ENCODE measurements at places on chromosomes 2 and 18.

- DNase-seq = no peak
Measured at GRCh38 chr2:231696004-231696367, 12.3 kb upstream of the PTMA start.

DNA sequence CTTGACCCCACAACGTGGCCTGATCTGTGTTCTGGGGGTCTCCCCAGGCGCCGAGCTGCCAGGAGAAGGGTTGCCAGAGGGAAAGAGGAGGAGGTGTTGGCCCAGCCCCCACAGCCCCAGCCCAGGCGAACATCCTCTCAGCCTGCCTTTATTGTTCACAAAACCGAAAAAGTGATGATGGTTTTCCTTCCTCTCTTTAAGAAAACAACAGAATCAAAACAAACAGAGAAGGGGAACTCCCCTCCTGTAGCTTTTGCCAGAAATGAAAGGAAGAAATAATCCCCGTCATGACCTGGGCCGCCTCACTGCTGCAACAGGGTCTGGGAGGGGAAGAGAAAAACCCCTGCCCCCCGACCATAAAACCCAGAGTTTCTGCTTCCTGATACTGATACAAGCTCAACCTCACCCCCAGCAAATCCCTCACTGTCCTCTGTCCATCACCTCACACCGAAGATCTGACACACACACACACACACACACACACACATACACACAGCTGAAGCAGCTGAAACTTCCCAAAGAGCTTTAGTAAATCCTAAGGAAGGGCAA lies 52.0 kb downstream of the ZFP36L2 start:
- DNase-seq = peak; percentile 87

GRCh38 chr2:111139637-111140317 lies 19.1 kb downstream of the BCL2L11 start:
- no peak for DNase-seq

DNA sequence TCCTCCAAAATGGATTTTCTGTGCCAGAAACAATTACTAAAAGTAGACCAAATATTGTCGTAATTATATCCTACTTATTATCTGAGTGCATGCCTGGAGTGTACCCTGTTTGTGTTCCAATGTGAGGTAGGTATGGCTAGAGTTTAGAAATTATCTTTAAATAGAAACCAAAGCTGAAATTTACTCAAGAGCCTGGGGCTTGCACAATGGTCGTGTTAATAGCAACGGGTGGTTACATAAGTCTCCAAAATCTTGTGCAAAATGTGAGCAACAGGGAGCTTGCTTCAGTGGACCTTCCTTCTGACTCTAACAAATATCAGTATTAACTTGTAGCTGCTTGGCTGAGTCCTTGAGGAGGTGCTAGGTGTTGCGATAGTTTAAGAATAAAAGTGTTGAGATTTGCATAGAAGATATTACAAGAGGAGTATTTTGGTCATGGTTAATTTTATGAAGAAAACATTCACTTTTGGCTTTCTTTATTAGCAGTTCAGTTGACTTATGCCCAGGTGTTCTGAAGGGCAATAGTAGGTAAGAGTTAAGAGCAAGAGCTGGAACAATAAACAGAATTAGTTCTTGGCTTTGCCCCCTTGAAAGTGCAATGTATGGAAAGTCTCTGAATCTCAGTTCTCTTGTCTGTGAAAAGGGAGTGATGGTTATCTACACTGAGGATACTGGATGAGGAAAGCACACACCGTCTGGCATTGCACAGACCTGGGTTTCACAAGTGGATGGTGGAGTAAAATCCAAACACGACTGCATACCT lies 4.6 kb downstream of the CXCR4 start:
- no peak for DNase-seq

DNA sequence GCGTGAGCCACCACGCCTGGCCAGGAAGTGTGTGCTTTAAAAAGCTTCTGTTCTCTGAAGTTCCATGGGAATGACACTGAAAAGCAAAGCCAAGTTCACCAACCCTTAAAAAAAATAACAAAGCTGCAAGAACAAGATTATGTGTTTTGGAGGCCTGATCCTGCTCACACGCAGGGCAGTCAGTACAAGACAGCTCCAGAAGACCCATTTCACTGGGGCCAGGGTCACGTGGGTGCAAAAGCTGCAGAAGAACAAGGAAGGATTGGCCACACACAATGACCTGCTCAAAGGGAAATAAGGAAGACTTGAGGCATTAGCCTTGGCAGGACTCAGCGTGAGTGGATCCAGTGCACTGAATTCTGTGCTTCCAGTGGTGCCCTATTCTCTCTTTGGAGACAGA lies 187.9 kb downstream of the NCK2 start:
- DNase-seq = no peak

GRCh38 chr2:9673914-9674481 lies 43.2 kb upstream of the YWHAQ start:
- DNase-seq = no peak

DNA sequence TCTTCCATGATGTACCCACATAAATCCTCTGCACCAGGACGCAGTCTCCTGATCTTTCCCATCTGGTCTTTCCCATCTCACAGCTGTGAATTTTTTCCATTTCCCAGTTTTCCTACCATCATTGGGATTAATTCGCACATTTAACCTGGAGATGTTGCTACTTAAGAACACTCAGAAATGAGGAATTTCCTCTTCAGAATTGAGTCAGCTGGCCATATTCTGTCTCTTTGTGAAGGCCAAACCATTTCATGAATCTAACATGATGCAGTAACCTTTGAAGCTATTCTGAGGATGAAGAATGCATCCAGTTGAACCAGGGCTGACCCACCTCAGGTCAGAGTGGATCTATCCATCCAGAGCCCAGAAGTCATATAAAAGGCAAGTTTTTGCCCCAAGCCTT lies 326.8 kb downstream of the SETBP1 start:
- DNase-seq = no peak

GRCh38 chr2:136206613-136207012 lies 88.7 kb upstream of the CXCR4 start:
- peak; percentile 48 for DNase-seq

DNA sequence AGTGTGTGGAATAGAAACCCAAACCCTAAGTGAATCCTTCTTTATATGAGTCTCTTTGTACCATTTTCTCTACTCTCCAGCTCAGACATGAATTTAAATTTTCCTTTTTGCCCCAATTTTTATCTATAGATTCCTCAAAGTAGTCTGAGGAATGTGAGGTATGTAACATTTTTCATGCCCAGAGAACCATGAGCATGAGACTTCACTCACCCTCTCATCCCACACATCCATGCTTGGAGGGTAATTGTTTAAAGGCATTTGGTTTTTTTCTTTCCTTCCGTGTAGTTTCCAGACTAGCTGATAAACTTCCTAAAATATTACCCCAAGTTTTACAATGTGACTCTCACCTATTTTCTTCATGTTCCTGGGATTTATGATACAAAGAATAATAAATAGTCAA lies 2056.8 kb upstream of the CELF4 start:
- no peak for DNase-seq

GRCh38 chr2:134128746-134129145 lies 125.1 kb upstream of the MGAT5 start:
- no peak for DNase-seq

- no peak for DNase-seq
Measured at GRCh38 chr2:140498360-140498759, 1632.5 kb downstream of the LRP1B start.

- DNase-seq = peak; percentile 65
Measured at GRCh38 chr2:151976945-151977353, 121.9 kb downstream of the CACNB4 start.

DNA sequence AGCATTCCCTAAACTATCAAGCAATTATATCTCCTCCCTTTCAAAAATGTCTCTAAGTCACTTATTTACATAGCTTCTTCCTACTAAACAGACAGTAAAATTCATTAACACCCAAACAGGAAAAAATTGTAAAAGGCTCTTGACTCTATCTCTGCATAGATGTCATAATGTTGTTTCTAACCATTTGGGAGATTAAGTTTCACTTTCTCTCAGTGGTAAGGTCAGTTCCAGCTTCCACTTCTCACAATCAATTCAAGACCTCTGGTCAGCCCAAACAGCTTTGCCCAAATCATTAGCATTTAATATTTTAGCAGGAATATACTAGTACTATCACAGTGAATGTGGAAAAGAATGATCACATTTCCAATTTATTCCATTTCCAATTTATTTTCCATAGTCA lies 374.3 kb upstream of the MC4R start:
- no peak for DNase-seq

DNA sequence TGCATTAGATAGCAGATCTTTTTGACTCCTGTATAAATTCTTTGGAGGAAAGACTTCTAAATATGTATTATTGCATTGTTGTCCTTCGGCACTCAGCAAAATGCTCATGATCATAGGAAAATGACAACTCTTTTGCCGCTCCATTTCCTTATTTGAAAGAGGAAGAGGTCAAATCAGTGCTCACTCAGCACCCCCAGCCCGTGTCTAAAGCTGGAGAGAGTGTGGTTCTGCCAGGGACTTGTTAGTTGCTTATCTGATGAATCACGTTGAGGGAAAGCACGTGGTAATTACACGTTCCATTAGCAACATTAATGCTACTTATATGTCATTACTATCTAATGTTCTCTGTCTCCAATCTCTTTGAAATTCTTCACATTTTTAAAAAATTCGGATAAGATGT lies 46.0 kb upstream of the MBP start:
- no peak for DNase-seq

DNA sequence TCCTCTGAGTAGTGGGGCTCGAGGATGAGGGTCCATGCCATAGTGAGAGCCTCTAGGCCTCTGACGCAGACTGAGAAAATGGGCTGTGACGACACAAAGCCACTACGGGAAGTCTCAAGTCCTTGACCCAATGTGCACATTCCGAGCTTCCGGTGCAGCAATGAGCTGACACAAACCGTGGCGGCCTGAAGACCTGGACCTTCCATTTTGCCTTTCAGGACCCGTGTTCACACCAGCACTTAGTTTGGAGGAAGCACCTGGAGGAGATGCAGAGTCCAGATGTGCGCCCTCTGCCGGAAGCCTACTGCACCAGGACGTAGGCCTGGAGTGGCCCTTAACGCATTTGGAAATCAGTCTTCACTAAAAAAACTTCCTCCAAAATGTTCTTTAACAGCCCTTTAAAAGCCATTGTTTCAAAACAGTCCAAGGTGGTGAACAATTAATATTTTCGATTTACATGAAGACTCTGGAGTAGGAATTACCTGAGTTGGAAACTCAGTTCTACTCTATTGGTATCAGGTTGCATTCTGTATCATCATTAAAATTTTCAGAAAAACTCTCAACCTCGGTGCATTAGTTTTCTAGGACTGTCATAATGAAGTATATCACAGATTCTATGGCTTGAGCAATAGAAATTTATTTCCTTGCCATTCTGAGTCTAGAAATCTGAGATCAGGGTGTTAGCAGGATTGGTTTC lies 33.9 kb downstream of the BMP10 start:
- peak; percentile 58 for DNase-seq

DNA sequence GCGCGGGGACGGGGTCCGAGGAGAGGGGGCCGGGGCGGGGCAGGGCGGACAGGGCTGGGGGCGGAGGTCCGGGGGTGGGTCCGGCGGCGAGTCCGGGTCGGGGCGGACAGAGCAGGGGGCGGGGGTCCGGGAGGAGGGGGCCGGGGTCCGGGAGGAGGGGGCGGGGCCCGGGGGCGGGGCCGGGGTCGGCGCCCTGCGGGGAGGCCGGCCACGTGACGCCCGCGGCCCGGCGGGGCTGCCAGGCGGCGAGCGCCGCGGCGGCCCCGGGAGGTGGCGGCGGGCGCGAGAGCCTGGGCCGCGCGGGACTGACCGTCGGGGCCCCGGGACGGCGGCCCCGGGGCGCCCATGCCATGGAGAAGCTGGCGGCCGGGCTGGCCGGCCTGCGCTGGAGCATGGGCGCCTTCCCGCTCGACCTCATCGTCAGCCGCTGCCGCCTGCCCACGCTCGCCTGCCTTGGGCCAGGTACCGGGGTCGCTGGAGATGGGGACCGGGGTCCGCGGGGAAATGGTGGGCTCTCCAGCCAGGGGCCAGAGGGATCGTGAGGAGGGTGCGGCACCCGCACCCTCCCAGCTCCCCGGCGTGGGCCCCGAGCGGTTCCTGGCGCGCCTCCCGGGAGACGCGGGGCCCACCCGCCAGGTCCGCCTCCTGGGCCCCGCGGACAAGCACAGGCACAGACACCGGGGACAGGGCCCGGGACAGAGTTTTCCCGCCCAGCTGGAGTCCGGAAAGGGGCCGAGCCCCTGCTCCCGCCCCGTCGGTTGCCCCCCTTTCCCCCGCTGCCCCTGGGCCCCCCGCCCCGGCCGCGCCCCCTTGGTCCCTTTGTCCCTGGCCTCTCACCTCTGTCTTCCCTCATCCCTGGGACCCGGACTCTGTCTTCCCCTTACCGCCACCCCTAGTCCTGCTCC lies at the start of gene GAREM2:
TSS of gene GAREM2 (plus strand) at position 218 of the 905 bp plus-strand sequence. CDS start at position 351, 133 bp downstream.
- no peak for DNase-seq

GRCh38 chr2:232076272-232076671 lies 114.8 kb downstream of the DIS3L2 start:
- DNase-seq = no peak
